ENCODE measurements at places on chromosomes 13 and 19.

DNA sequence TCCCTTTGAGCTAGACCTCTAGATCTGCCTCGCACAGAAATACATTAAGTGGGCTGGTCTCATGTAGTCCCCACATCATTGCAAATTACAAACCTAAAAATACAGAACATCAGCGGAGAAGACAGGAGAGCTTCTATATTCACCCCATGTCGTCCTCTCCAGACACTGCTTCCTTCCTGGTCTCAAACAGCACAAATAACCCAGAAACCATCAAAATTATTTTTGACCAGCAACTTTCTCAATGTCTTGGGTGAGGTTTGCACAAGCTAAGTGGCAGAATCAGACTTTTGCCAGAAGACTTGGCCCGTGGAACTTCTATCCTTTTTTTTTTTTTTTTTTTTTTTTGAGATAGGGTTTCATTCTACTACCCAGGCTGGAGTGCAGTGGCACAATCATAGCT is 28.2 kb downstream of the CLEC17A start:
- no peak for DNase-seq

GRCh38 chr19:10226376-10227025 is 4.6 kb downstream of the S1PR2 start:
- peak; percentile 79 for DNase-seq

GRCh38 chr13:43441899-43442499 is 344.8 kb downstream of the ENOX1 start:
- no peak for DNase-seq

DNA sequence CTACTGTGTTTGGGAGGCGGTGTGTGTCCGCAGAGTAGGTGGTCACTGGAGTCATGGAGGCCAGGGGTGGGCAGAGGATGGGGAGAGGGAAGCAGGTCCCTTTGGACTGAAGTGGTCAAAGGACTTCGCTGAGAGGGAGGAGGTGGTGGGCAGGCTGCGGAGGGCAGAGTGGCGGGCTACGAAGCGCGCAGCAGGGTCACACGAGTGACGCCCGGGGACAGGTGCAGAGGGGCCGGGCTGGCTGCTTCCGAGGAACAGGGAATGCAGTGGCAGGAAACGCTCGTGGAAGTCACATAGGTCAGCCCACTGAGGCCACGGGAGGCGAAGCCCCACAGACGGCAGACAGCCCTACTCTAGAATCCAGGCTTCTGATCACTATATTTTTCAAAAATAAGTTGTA is 111.5 kb downstream of the URI1 start:
- no peak for DNase-seq

DNA sequence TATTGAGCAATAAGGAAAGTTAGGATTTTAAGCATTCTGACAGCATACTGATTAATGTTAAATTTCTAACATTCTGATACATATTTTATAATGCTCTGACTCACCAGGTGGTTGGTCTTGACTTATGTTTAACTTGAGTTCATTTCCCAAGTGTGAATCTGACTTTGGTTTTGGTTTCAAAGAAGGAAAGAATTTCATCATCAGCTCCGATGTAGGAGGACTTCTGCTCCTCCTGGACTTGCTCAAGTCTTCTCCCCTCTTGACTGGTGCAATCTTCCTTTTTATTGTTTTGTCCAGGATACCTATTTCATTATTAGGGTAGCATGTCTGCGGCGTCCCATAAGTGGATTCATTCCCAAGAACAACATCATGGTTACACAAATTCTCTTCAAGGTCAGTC is 141.3 kb downstream of the RNF17 start:
- DNase-seq: no peak

GRCh38 chr13:52036037-52036436 is 11.5 kb downstream of the UTP14C start:
- DNase-seq: no peak

DNA sequence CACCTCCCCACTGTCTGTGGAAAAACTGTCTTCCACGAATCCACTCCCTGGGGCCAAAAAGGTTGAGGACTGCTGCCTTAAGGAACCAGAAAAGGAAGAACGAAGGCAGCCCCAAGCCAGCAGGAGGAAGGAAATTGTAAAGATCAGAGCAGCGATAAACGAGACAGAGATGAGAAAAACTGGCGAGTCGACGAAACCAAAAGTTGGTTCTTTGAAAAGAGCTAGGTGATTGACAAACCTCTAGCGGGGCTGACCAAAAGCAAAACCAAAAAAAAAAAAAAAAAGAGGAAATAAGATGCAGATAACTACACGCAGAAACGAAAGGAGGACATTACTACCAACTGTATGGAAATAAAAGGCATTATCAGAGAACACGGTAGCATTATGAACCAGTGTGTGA is 76.9 kb downstream of the GADD45B start:
- DNase-seq: no peak

DNA sequence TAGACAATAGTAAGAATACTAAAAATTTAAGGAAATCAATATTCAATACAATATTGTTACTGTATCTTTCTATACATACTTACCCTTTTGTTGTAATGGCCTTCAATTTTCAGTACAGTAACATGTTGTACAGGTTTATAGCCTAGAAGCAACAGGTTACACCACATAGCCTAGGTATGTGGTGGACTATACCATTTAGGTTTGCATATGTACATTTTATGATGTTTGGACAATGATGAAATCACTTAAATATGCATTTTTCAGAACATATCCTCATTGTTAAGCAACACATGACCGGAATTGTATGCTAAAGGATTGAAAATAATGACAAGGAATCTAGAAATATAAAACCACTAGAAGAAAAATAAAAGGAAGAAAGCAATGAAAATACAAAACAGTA is 611.4 kb downstream of the DACH1 start:
- DNase-seq: no peak

- no peak for DNase-seq
Observed at GRCh38 chr13:77860507-77860981, 58.1 kb downstream of the EDNRB start.

DNA sequence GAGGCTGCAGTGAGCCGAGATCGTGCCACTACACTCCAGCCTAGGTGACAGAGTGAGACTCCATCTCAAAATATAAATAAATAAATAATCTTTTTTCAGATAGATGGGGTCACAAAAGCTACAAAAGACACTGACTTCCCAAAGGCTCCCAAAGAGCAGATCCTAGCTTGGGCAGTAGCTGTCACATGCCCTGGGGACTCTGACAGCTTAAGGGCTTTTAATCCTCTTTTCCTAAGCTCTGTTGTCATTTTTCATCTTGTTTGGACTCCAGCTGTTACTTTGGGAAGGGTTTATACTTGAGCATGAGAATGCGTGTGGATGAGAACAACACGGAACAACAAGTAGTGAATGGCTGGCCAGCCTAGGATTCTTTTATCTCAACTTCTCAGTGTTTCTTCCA is 231.7 kb downstream of the MZT1 start:
- no peak for DNase-seq

- DNase-seq: no peak
Observed at GRCh38 chr19:3243819-3244700, 19.6 kb downstream of the CELF5 start.

- no peak for DNase-seq
Observed at GRCh38 chr13:71210861-71211260, 656.1 kb downstream of the DACH1 start.

DNA sequence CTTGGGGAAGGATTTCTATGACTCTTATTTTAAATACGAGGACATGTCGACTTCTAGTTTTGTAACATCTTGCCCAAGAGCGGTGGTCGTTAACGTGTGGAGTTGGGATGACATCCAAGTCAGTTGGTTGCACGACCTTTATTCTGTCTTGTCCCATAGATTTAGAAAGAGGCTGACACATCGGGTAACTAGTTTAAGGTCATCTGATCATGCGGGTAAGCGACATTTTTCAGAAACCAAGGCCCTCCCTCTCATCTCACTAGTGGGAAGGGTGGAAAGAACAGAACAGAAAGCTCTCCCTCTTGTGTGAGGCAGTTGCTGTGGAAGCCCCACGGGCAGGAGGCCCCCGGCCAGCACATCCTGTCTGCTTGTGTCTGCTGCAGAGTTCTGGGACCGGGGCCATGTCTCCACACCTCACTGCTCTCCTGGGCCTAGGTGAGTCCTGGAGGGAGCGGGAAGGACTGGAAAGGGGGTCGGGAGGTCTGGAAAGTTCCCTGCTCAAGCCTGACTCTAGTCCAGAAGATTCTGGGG is at the start of gene LAIR2:
Gene LAIR2 (plus strand): TSS at position 314 of the 531 bp plus-strand sequence. CDS start 88 bp downstream, at position 402.
- no peak for DNase-seq

- no peak for DNase-seq
Observed at GRCh38 chr13:20679879-20680278, 23.6 kb upstream of the IL17D start.

DNA sequence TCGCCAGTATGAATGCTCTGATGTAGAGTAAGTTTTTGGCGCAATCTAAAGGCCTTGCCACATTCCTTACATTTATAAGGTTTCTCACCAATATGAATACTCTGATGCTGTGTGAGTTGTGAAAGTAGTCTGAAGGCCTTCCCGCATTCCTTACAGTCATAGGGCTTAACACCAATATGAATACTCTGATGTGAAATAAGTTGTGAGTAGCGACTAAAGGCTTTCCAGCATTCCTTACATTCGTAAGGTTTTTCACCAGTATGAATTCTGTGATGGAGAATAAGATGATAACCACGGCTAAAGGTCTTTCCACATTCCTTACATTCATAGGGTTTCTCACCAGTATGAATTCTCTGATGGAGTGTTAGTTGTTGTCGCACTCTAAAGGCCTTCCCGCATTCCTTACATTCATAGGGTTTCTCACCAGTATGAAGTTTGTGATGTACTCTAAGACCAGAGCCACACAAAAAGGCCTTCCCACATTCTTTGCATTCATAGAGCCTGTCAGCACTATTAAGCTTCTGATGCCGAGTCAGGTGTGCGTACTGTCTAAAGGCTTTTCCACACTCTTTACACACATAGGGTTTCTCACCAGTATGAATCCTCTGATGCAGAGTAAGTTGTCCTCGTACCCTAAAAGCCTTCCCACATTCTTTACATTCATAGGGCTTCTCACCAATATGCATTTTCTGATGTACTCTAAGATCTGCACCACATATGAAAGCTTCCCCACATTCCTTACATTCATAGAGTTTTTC is 14.1 kb upstream of the ZFP14 start:
- no peak for DNase-seq

GRCh38 chr19:16258440-16258903 is 60.8 kb downstream of the AP1M1 start:
- DNase-seq: no peak

DNA sequence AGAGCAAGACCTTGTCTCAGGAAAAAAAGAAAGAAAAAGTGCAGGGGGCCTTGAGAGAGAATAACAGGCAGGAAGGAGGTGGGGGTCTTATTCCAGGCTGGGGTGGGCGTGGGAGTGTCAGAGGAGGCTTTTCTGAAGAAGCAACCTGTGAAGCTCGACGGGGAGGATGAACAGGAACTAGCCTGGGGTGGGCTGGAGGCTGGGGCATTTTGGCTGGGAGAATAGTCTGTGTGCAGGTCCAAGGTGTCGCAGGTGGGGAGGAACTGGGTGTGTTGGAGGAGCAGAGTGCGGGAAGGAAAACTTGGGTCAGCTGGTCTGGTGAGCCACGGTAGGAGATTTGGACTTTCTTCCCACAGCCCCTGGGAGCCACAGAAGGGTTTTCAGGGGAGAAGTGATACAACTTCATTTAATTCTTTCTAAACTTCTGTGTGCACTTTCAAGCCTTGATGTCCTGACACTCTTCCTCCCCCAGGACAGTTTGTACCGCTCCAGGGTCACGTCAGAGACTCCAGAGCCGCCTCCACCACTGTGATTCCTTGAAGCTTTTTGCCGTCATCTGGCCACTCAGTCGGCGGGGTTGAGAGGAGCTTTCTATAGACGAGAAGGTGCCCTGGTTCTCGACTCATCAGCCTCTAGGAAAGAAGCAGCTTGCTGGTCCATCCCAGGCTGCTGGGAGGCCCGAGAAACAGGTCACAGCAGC is 138.7 kb downstream of the SIPA1L3 start:
- DNase-seq: no peak

DNA sequence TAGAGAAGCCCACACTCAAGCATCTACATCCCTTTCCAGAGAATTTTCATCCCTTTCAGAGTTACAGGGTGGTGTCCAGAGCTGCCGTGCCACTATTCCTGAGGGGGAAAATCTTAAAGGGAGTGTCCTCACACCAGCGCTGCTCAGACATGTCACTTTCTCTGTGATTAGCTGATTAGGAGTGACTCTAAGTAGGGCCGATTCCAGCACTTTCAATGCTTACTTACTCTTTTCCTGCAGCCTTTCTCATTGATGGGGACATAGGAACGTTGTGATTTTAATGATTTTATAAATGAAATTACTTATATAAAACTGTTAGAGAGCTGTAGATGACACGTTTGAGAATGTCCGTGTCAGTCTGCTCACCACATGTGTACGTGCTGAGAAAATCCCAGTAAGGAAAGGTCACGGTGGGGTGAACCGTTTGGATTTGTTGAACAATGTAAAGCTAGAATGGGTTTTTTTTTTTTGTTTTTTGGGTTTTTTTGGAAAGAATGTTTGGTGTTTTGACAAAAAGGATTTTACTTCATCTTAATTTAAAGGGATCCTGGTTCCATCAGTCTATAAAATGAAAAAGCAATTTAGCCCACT is 56.6 kb upstream of the SPATA13 start:
- no peak for DNase-seq

DNA sequence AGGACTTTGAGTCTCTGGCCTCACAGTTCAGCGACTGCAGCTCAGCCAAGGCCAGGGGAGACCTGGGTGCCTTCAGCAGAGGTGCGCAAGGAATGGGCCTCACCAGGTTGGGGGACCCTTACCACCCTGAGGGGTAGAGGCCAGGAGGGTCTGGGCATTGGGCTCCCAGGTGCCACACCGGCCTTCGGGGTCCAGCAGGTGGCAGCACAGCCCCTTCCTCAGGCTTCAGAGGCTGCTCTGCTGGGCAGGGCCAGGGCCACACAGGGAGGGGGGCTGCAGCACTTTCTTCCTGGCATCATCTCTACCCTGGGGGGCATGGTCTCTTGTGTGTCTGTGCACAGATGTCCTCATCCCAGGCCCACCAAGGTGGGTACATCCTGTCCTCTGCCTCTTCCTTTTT is 12.9 kb downstream of the PIN1 start:
- DNase-seq: no peak

GRCh38 chr19:46631481-46631880 is 4.5 kb downstream of the GNG8 start:
- no peak for DNase-seq

Measured in HS-5 (cell line).